ENCODE measurements at places on chromosomes 1 and 21.
A peak's percentile ranks its signal among the peaks of the same experiment; 100 is the strongest.

DNA sequence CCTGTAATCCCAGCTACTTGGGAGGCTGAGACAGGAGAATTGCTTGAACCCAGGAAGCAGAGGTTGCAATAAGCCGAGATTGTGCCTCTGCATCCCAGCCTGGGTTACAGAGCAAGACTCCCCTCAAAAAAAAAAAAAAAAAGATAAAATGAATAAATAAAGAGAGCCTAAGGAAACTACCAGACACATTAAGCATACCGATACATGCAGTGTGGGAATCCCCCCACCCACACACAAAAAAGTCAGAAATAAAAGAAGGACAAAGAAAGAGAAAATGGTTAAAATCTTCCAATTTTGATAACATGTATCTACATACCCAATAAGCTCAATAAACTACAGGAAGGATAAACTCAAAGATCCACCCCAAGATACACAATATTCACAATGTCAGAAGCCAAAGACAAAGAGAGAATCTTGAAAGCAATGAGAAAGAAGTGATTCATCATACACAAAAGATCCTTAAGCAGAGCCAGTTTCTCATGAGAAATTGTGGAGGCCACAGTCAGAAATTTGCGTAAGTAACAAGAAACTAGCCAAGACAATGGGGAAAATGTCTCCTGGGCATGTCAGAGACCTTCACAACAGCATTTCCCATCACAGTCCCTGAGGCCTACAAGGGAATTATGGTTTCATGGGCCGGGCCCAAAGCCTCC is 1197.0 kb downstream of the AMY1C start:
- no peak for DNase-seq

- DNase-seq = no peak
These were observed 13.1 kb upstream of the COL24A1 start for GRCh38 chr1:86169625-86170024.

DNA sequence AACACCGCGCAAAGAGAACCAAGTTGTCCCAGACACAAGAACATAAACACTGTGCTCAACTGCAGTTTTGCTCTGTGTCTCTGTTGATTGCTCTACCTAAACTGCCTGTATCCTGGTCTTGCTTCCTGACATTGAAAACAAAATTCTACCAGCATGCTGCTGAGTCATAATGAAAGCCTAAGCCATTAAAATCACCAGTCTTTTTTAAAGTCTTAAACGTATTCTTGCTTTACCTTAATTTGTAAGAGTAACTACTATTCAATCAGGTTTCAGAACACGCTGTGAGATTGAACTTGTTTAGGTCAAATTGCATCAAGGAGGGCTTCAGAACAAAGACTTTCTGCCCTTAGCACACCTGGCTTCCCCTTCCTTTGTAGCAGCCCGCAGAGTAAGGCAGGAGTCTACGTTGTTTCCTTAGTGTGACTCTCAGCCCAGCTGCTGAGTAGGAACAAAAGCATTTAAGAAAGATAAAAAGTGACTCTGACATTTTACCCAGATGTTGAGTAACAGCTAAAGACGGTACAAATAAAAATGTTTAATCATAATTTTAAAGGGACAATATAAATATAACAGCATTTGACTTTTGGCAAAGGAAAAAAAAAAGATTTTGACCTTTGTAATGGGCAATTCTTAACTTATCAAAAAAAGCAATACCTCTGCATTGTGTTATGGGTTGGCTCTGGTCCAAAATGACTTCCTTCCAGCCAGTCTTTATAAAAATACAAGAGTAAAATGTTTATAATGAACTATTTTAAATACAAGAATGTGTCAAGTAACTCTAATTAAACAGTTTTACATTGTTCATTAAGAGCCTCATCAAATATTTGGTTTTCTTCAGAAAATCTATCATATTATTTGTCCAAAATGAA is 186.9 kb upstream of the ADGRL4 start:
- DNase-seq = no peak

DNA sequence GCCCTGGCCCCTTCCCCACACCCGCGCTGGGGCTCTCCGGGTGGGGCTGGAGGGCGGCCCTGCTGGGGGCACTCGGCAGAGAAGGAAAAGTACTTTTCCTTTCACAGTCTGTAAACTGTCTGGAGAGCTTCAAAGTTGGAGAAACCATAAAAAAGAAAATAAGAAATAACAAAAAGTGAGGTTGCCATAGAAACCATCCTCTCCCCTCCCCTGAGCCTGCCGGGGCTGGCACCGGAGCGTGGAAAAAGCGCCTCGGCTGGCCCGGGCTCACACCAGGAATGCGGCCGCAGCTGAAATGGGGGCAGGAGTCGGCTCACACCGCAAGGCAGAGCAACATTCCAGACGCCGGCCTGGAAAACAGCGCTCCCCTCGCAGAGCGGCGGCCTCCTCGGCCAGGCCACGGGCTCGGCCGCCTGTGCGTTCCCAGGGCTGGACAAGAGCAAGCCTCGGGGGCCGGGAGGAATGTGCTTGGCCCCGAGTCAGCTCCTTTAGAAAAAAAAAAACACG is 69.2 kb downstream of the MORN1 start:
- no peak for DNase-seq

DNA sequence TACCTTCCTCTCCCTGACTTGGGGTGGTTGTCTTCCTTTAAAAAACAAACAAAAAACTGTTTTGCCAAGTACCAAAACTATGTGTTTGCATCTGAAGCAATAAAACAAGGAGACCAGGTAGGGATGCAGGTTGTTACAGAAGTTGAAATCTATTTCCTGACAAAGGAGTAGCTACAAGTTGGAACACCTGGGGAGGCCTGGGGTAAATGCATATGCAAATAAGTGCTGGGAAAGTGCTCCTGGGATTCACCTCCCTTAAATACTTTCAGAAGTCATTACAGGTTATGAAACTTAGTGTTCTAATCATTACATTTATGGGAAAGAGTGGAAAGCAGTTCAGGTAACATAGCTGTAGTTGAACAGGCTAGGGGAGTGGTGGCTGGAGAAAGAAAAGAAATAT is 1.9 kb upstream of the TSNAX start:
- no peak for DNase-seq

GRCh38 chr21:31012133-31013089 is 25.9 kb downstream of the KRTAP19-8 start:
- no peak for DNase-seq

DNA sequence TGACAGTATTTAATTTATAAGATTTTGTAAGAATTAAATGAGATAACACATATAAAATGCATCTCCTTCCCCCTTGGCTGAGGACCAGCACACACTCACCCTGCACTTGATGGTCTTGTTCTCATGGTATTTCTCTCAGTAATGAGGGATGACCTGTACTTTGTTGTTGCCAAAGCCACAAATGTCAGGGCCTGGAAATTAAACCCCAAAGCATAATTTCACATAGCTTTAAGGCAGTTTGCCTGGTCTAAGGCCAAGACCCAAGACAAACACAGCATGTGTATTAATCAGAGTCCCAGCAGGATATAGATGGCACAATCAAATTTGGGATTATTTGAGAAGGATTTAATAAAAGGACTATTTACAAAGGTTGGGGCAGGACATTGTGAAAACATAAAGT is 48.6 kb upstream of the EPS15 start:
- no peak for DNase-seq

- no peak for DNase-seq
These were observed 21.7 kb upstream of the S100A2 start for GRCh38 chr1:153587314-153587713.

- DNase-seq = no peak
These were observed 28.8 kb downstream of the ABCG1 start for GRCh38 chr21:42247716-42248115.

GRCh38 chr1:118785246-118785645 is 202.9 kb downstream of the TBX15 start:
- DNase-seq = no peak

DNA sequence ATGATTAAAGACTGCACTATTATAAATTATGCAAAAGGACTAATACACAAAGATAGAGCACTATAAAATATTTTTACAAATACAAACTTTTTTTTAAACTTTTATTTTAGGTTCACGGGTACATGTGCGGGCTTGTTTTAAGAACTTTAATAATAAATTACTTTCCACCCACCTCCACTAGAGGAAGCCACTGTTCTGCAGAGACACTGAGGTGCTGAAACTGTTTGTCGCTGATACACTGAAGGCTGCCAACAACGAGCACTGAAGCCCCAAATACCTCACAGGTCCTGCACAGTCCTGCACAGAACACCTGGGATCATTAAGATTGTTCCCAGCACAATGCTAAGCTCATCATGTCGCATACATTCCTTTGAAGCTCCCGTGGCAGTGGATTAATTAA is 19.9 kb downstream of the COA6 start:
- DNase-seq = no peak

DNA sequence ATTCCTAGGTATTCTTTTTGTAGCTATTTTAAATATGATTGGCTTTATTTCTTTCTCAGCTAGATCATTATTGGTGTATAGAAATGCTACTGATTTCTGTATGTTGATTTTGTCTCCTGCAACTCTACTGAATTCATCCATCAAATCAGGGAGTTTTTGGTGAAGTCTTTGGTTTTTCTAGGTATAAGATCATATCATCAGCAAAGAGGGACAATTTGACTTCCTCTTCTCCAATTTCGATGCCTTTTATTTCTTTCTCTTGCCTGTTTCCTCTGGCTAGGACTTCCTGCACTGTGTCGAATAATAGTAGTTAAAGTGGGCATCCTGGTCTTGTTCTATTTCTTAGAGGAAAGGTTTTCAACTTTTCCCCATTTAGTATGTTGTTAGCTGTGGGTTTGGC is 27.5 kb upstream of the PRKACB start:
- DNase-seq = no peak

DNA sequence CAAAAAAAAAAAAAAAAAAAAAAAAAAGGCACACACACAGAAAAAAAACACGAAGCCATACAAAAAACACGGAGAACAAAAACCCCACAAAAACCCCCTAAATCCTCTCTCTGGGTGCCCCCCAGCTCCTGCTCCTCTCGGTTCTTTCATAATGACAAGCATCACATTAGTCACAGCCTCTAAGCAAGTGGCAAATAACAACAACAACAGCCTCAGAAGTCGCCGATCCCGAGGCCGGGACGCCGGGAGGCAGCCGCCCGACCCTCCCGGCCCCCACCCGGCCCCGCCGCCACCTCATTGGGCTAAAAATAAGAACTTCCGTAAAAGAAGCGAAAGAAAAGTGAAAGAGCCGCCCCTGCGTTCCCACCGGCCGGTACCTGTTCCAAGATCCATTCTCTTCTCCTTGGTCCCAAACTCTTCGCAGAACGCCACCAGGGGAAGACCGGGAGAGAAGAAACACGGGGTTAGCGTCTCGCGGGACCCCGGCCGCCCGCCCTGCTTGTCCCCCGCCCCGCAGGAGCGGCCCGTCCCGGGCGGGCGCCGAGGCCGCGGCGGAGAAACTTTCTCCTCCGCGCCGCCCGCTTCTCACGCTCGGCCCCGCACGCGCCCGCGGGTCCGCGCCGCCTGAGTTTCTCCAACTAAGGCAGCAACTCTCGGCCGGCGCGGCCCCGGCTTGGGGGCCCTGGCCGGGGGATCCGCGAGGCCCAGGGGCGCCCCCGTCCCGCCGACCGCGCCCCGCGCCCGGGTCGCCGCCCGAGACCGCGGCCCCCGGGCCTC is 102.8 kb downstream of the CASZ1 start:
- DNase-seq = peak; percentile 30

DNA sequence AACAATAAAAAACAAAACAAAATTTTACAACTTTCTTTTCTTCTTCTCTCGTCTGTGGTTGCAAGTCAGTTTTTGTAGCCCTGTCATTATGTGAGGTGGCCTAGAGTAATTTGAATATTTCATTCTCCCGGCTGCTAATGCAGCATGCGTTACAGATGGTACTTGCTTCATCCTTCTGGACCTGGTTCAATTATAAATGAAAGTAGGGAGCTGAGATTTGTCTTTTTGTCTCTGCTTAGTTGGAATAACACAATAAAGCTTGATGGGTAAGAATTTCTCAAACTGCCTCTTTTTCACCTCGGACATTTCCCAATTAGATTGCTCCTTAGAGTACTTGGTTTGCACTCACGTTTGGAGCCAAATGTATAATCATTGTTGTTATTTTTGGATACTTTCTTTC is 201.6 kb downstream of the PBX1 start:
- no peak for DNase-seq

GRCh38 chr1:159091607-159092031 is 15.1 kb upstream of the AIM2 start:
- no peak for DNase-seq
